ENCODE measurements at places on chromosomes 1 and 21. TPM values are rescaled to one million over a fixed set of nuclear protein-coding genes. Genes with fewer than 3 reads are reported as not detected.

The TSPAN2 gene
- 0.91 TPM for total RNA-seq

DNA sequence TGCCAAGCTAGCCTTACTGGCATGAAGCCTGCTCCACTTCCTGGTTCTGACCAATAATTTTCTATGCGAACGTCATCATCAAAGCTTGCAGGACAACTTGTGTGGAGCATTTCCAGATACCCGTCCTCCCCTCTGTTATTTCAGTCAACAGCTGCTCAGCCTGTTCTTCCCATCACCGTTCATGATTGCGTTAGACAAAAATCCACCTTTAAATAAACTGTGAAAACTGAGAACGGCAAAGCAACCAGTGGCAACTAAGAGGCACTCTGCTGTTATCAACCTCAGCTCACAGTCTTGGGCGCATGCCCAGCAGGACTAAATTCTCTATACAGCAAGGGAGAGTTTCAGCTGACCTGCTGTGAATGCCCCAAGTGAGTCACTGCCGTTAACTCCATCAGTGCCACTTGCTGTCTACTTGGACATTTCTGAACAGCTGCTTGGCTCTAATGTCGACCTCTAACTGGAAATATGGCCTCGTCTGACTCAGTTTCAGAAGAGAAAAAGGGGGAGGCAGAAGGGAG lies 207.4 kb upstream of the RUNX1 start:
- no peak for DNase-seq

- DNase-seq = no peak
Observed at GRCh38 chr1:171210355-171210754, 25.3 kb downstream of the FMO2 start.

GRCh38 chr1:214418391-214418790 lies 133.0 kb downstream of the PTPN14 start:
- DNase-seq = no peak

- no peak for DNase-seq
Observed at GRCh38 chr1:236222632-236223031, 59.1 kb downstream of the ERO1B start.

All from activated B cell treated with CpG ODN at 0.5 μM for 24 hours (primary cell).